GM12878 (cell line): ENCODE measurements at places on chromosomes 7 and 10.

DNA sequence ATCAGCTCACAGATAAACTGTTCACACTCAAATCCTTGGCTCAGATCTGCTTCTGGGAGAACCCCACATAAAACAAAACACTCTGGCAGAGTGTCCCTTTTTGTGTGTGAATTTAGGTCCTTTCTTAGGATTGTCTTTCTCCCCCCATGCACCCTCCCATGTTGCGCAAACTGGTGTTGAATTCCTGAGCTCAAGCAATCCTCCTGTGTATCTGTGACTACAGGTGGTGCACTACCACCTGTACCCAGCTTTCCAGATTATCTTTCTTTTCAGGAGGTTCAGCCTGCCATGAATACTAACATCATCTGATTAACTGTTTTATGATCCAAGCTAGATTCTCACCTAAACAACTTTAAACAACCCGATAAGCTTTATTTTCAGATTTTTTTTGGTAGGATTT, 177.6 kb upstream of the CSTF2T start:
- no peak overlapping the region for H3K27ac ChIP-seq
- DNase-seq: no peak
- H3K4me3 ChIP-seq: no peak overlapping the region

GRCh38 chr7:64559206-64559605, 3.7 kb downstream of the ZNF680 start:
- no peaks in the 10 kb centered on the region for H3K36me3 ChIP-seq
- DNase-seq: no peak
- H3K27me3 ChIP-seq: no peaks in the 10 kb centered on the region
- H3K4me1 ChIP-seq: no peaks in the 10 kb centered on the region
- H3K27ac ChIP-seq: no peak overlapping the region

GRCh38 chr7:3942276-3942675, 641.2 kb downstream of the SDK1 start:
- H3K27me3 ChIP-seq: no peaks in the 10 kb centered on the region
- no peak overlapping the region for H3K27ac ChIP-seq
- DNase-seq: no peak
- H3K36me3 ChIP-seq: no peaks in the 10 kb centered on the region
- H3K4me3 ChIP-seq: no peak overlapping the region

DNA sequence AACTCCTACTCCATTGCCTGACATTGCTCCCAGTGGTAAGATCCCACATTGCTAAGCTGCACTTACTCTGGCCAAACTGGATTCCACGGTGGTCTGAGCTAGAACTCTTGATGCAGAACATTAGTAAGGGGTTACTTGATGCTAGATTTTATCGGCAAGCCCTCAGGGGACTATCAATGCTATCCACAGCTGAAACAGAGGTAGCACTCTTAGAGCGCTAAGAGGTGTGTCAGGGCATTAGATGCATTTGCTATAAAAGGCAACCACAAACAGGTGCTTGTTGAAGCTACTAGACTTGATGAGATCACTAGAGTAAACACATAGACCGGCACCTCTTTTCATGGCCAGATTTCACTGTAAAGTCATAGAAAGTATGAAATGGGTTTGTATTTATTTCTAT, 116.3 kb downstream of the MDFIC start:
- no peak for DNase-seq
- no peak overlapping the region for H3K4me3 ChIP-seq
- H3K27ac ChIP-seq: no peak overlapping the region
- H3K27me3 ChIP-seq: no peaks in the 10 kb centered on the region
- H3K36me3 ChIP-seq: no peaks in the 10 kb centered on the region
- no peaks in the 10 kb centered on the region; the same call in 1 of the 2 replicates for H3K4me1 ChIP-seq

DNA sequence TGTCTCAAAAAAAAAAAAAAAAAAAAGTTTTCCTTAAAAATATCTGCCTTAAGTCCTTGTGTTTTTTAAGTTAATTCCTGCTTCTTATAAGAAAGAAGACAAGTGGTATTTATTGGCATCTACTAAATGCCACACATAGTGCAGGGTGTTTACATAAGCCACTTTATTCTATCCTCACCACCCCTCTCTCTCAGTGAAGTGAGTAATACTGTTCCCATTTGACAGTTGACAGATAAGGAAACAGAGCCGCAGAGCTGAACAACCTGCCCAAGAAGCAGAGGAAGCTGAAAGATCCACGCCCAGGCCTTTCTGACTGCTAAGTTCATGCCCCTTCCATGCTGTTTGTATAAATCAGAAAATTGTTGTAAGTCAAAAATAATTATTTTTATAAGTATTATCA, 54.1 kb downstream of the ABLIM1 start:
- no peaks in the 10 kb centered on the region for H3K27me3 ChIP-seq
- no peak overlapping the region for H3K27ac ChIP-seq
- H3K36me3 ChIP-seq: no peaks in the 10 kb centered on the region
- H3K4me3 ChIP-seq: no peak overlapping the region
- no peaks in the 10 kb centered on the region for H3K4me1 ChIP-seq
- DNase-seq: no peak

GRCh38 chr7:131681961-131682360, 125.5 kb upstream of the PODXL start:
- H3K27ac ChIP-seq: no peak overlapping the region
- no peaks in the 10 kb centered on the region for H3K4me1 ChIP-seq
- no peak for DNase-seq
- H3K27me3 ChIP-seq: no peaks in the 10 kb centered on the region

DNA sequence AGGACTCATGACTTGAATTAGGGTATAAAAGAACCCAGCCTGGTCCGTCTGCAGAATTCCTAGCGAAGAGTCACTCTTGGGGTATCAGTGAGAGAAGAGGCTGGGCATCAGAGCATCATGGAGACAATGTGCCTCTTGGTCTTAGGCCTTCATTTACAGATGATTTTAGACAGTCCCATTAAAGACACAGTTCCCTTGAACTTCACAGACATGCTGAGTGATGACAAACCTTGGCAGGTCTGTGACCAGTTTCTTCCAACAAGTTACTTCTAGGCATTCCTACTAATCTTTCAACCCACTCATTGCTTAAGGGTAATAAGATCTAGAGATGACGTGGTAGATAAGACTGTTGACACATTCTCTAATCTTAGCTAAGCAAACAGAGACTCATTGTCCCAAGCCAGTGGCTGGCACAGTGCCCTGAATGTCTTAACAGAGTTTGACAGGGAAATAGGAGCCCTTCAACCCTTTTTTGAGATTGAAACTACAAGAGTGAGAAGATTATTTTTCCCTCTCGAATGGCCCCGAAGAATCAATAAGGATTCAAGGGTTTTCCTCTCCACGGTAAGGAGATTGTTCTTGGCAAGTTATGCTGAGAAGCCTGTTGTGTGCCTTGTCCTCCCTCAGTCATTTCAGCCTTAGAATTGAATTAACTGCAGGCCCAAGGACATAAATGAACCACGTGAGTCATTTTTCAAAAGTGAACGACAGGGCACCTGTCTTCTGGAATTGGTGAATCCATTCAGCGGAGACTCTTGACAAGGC, 281.1 kb downstream of the CCDC3 start:
- no peak for DNase-seq
- no peaks in the 10 kb centered on the region for H3K4me1 ChIP-seq
- H3K36me3 ChIP-seq: no peaks in the 10 kb centered on the region
- H3K27ac ChIP-seq: no peak overlapping the region
- H3K27me3 ChIP-seq: no peaks in the 10 kb centered on the region
- H3K4me3 ChIP-seq: no peak overlapping the region

DNA sequence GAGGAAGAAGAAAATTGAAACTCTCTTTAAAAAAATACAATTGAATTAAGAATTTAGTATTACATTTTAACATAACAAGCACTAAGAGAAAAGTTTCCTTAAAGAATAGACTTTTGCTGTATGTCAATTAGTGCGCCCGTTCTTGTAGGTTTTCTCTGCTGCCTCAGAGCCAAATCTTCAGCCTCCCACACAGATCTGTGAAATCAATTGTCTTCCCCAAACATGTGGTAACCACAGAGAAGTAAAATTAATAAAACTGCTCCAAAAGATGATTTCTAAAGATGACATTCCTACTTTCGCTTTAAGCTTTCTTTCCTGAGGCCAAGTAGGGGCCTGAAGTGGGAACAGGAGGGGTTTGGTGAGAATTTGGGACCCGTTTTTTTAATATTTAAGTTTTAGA, 113.2 kb upstream of the ADO start:
- H3K36me3 ChIP-seq: no peaks in the 10 kb centered on the region
- no peak overlapping the region for H3K4me3 ChIP-seq
- no peak overlapping the region; the same call in 1 of the 2 replicates for H3K27ac ChIP-seq
- no peaks in the 10 kb centered on the region for H3K27me3 ChIP-seq
- peaks cover 30% of the 10 kb centered on the region for H3K4me1 ChIP-seq
- DNase-seq: no peak

GRCh38 chr7:141941075-141941474, 5.7 kb downstream of the CLEC5A start:
- no peaks in the 10 kb centered on the region for H3K36me3 ChIP-seq
- no peaks in the 10 kb centered on the region for H3K27me3 ChIP-seq
- H3K4me3 ChIP-seq: no peak overlapping the region
- no peaks in the 10 kb centered on the region for H3K4me1 ChIP-seq
- DNase-seq: no peak
- H3K27ac ChIP-seq: no peak overlapping the region

DNA sequence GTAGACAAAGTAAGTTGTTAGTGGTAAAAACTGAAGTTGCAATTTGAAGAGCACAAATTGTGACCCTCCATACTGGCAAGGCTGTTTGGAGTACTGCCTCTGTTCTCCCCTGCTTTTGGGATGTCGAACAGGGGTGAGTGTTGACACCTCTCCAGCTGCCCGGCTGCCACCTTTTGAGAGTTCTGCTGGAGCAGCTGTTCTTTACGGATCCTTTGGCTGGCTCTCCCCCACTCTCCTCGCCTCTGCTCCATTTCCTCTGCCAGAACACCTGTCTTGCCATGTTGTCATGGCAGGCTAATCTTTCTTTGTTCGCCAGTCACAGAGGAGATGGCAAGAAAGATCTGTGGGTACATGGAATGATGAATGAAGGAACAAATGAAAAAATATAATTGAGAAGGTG, 34.9 kb downstream of the INSYN2A start:
- H3K36me3 ChIP-seq: no peaks in the 10 kb centered on the region
- DNase-seq: no peak
- H3K27ac ChIP-seq: no peak overlapping the region
- H3K4me3 ChIP-seq: no peak overlapping the region
- H3K4me1 ChIP-seq: no peaks in the 10 kb centered on the region

DNA sequence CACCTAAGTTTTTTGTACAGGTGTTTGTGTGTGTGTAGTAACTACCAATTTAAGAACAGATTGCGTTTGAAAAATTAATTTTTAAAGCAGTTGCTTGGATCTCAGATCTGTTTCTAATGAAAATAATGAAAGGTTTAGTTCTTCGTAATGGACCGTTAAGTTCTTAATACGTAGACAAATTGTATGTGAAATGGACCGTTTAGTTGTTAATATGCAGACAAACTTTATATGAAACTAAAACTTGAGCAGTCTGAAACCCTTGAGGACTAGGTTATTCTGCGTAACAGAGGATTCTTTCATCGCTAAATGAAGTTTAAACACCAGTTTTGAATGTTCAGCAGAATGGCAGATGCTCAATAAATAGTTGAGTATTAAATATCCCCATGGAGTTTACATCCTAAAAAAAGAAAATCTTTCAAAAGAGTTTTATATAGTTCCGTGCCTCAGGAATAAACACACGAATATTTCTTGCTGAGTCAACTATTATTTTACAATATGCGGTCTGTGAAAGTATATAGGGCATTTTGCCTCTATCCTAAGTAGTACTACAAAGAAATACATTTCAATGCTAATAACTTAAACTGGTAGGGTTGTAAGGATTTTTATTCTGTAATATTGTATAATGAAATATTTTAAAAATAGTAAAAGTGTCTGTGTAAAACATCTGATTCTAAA, 1.2 kb downstream of the DBF4 start:
- DNase-seq: no peak
- peak overlapping the region; percentile 88 for H3K4me3 ChIP-seq
- H3K36me3 ChIP-seq: 0 out of 2 replicates have a peak, but pooled peaks cover 6% of the 10 kb centered on the region
- H3K4me1 ChIP-seq: no peaks in the 10 kb centered on the region
